Stimulated activated naive B cell treated with anti-CD40 and anti-IgM and Interleukin-4, amounts not matched to agents 10 μg/mL and 1 μg/mL and 100 μg/mL, for 72 hours (primary cell): ENCODE measurements at places on chromosomes 11 and 22.

GRCh38 chr11:10317151-10317755, 12.4 kb downstream of the ADM start:
- DNase-seq, result no peak

- DNase-seq, result no peak
Measured at GRCh38 chr22:44628835-44629234, 73.2 kb upstream of the PRR5 start.

GRCh38 chr22:27982630-27983180, 63.6 kb upstream of the PITPNB start:
- DNase-seq, result no peak

- DNase-seq, result no peak
Measured at GRCh38 chr11:30092518-30092917, 75.7 kb upstream of the KCNA4 start.

DNA sequence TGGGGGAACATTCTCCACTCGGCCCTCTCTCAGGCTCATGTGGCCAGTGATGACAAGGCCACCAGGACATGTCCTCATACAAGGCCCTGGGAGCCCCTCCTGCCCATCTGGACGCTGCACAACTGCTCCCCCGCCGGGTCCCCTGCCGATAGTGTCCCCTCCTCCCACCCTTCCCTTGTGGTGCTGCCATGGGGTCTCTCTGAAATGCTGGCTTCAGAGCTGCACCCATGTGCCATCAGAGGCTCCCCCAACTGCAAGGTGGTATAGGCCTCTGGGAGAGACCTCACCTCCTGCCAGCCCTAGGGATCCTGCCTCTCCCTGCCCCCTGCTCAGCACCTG, 113.0 kb downstream of the KCNQ1OT1 start:
- DNase-seq, result no peak

DNA sequence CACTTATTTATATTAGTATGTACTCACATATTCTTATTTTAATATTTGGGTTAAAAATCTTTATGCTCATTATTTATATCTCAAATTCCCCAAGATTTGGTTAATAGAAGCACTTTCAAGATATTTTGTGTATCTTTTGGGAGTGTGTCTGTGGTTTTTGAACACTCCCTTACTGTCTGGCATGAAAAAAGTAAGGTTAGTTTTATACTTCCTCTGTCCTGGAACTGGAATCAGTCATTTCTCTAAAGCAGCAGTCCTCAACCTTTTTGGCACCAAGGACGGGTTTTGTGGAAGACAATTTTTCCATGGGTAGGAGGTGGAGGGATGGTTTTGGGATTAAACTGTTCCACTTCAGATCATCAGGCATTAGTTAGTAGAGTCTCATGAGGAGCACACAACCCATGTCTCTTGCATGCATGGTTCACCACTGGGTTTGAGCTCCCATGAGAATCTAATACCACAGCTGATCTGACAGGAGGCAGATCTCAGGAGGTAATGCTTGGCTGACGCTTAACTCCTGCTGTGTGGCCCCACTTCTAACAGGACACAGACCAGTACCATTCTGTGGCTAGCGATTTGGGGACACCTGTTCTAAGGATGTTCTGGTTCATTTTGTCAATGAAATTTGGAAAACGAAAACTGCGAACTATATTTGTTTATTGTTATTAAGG, 60.2 kb downstream of the CASP12 start:
- DNase-seq, result no peak

GRCh38 chr11:32279672-32280071, 155.7 kb downstream of the WT1 start:
- DNase-seq, result no peak

DNA sequence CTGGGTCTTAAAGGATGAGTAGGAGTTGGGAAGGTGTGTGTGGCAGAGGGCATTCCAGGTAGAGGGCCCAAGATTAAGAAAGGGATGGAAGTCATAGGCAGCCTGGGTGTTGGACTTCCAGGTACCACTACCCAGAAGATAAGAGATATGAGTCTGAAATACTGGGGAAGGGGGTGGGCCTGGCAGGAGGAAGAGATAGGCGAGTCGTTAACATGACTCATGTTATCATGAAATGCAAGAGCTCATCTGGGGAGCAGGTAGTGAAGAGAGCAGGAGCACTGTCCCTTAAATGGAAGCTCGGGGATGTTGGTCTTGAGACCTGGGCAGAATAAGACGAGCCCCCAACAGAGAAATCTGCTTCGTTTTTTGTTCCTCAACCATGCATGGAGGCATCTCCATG, 10.2 kb downstream of the ZC3H7B start:
- DNase-seq, result no peak

- no peak for DNase-seq
Measured at GRCh38 chr22:19393704-19394103, 37.8 kb downstream of the HIRA start.

GRCh38 chr11:118766035-118766434, 24.9 kb downstream of the DDX6 start:
- DNase-seq, result no peak

GRCh38 chr11:36488096-36488495, 22.0 kb downstream of the TRAF6 start:
- DNase-seq, result peak; percentile 11

GRCh38 chr22:37525073-37525745, 6.0 kb upstream of the CARD10 start:
- no peak for DNase-seq

DNA sequence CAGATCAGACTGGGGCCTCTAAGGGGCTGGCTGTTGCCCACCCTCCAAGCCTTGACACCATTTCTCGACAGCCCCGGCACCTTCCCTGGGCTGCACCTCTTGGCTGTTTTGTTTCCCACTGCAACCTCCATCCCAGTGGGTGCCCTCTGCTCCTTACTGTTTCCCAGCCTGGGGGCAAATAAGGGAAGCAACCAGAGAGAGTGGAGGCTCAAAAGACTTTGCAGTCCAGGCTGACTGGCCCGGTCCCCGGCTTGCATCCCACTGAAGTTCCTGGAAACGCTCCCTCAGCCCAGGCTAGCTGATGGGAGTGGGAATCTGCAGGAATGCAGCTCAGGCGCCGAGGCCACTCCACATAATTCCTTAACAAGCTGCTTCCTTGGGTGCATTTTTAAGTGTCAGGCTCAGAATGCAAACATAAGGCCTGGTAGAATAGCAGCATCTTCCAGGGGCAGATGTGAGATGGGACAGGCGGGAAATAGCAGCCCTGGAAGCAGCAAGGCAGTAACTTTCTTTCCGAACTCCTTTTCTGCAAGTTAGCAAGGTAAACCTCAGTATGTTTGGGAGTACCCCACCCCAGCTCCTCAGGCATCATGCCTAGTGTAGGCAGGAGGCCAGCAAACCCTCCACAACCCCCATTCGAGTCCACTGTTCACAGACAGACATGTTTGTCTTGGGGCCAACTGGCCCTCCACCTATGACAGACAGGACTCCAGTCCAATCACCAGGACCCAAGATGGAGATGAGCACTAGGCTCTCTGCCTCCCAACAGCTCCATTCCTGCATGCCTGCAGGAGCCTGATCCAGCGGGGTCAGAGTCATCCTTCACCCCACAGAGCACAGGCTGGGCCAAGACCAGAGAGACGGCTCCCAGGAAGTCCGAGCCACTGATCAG, 39.3 kb downstream of the RPL27A start:
- no peak for DNase-seq

DNA sequence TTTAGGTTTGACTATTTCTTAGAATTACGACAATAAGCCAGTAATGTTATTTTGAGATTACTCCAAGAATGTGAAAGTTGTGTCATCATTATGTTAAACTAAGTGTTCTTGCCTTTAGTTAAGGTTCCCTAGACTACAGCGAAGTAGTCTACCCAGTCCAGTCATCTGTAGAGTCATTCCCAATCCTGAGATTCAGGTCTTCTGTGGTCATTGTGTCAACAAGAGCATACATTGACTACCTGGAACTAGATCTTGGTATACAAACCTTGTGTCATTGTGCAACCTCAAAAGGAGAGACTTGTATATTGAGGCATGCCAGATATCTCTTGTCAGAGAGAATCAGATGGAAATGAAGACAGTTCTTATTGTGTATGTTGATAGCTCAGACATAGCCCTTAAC, 115.9 kb downstream of the ATM start:
- DNase-seq, result no peak

GRCh38 chr11:47188259-47188658, 2.0 kb upstream of the PACSIN3 start:
- DNase-seq, result no peak

- DNase-seq, result no peak
Measured at GRCh38 chr22:28903729-28904128, 20.4 kb downstream of the ZNRF3 start.

- no peak for DNase-seq
Measured at GRCh38 chr11:57150454-57150917, 31.3 kb upstream of the LRRC55 start.

DNA sequence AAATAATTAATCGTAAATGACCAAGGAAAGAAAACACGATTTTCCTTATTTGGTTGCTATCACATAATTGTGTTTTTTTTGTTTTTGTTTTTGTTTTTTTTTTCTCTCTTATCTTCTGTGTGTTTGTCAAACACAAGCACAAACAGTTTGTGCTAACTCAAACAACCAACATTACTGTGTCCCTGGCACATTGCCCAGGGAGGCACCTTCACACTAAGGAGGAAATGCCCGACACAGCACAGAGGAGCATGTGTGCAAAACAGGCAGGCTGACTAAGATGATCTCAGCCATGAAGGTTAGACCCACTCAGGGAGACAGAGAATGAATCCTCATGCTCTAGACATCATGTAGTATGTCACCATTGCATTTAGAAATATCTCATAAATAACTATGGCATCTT, 130.1 kb downstream of the SOX6 start:
- no peak for DNase-seq

DNA sequence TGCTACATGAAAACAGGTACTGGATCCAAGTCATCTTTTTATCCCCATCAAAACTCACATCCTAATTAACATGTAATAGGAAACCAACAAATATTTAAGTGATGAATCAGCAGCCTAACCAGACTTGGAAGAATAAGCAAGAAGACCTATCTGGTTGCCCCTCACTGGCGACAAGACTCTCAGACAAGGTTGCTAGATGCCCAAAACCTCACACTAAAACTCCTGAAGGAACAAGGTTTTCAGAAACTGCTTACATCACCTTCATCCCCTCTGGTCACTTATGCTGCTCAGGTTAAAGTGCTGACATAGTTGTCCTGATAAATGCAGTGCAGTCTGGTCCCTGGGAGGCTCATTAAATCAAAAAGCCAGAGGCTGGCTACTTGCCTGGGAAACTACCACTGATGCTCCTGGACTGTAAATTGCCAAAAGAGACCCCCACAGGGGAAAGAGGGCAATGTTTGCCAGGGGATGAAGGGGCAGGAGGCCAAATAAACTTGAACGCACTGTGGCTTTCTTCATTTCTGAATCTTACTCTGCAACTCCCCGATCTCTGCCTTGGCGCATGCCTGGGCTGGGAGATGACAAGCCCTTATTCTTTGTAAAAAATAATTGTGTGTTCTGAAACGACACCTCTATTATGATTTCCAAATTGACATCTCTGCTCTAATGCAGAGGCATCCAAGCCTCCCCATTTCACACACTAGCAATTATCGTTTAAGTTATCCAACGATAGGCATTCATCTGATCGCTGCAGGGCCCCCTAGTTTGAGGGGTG, 72.7 kb downstream of the AMBRA1 start:
- DNase-seq, result no peak

DNA sequence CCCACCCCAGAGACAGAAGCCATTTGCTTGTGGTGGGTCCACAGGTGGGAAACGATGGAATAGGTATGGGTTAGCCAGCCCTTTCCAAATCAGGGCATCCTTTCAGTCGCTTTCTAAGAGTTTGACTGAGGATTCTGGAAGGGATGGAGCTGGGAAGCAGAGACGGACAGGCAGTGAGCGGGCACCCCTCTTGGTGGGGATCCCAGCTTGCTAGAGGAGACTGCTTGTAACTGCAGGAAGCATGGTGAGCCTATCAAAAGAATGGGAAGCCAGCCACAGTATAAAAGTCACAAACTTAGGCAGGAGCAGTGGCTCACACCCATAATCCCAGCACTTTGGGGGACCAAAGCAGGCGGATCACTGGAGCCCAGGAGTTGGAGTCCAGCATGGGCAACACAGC, 6.1 kb upstream of the PDGFB start:
- DNase-seq, result no peak

DNA sequence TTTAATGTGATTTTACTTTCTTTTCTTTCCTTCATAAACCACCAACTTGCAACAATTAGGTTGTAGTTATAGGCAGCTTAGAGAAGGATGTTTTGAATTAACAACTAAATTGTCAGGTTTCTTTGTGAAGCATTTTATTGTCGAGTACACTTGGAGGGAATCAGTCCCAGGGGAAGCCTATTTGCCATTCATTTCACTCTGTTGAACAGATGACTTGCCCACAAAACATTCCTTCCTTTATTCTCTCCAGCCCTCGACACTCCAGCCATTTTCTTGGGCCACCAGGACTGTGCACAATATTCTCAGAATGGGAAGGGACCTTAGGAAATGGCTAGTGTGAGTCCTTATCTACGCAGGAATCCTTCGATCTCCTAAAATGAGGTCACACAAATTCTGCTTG, 620.6 kb downstream of the SOX6 start:
- DNase-seq, result no peak

- no peak for DNase-seq
Measured at GRCh38 chr11:128834157-128834556, 32.9 kb downstream of the KCNJ1 start.

- no peak for DNase-seq
Measured at GRCh38 chr11:2741377-2742131, 41.8 kb upstream of the KCNQ1OT1 start.

DNA sequence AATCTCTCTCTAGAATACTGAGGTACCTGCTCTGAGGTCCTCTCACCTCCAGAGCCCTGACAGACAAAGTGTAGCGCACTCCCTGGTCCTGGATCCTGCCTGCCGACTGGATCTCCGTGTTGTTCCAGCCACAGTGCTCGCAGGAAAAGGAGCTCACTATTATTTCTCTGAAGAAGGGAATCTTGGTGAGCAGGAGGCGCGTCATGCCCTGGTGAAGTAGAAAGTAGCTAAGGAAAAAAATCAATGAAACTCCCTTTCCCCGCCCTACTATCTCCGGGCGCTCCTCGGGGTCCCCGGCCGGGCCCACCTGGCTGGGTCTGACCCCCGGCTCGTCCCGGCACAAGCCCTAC, 412 bp downstream of the ZPR1 start:
- no peak for DNase-seq

- DNase-seq, result no peak
Measured at GRCh38 chr11:93604008-93604660, 57.3 kb upstream of the CEP295 start.

GRCh38 chr11:126861796-126862459, 138.6 kb downstream of the KIRREL3 start:
- no peak for DNase-seq

GRCh38 chr11:22558664-22559063, 67.0 kb downstream of the FANCF start:
- DNase-seq, result no peak

GRCh38 chr11:129639300-129639699, 176.3 kb upstream of the TMEM45B start:
- DNase-seq, result no peak

- DNase-seq, result no peak
Measured at GRCh38 chr22:45053094-45053493, 43.3 kb upstream of the PHF21B start.

DNA sequence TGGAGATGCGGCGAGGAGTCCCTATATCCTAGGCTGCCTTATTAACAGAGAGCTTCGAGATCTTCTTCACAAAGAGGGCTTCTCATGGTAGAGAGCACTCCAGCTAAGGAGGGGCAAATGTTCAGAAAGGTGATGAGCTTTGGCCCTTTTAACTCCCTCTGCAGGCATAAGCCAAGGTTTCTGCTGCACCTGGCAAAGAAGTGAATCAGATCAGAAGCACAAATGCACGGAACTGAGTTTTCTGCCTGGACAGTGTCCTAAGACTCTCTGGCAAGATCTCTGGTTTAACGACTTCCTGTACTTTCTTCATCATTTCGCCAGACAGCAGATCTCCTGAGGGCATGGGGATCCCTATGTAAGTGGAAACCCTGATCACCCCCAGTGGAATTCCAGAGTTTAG, 37.2 kb downstream of the POU2AF3 start:
- DNase-seq, result no peak
